Stimulated activated CD4-positive, alpha-beta T cell treated with anti-CD3 and anti-CD28 coated beads, Interleukin-4, amount 100 ng/mL, for 48 hours (primary cell): ENCODE measurements at places on chromosomes 4 and X.

DNA sequence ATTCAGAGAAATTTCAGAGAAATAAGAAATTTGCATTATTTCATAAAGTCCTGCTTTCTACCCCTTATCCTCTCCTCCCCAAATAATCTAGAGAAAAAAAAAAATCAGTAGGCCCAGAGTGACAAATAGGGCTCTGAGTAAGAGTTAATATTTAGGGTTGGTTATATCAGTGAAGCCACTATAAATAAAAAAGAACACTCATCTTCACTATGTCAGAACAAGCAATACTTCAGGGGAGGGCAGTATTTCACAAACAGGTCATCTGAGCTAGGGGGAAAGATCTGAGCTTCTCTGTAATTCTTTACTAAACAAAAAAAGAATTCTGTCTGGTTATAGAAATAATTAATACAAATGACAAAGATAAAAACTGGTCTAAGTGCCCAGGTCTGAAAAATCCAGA is 39.4 kb downstream of the PDE5A start:
- DNase-seq: no peak

DNA sequence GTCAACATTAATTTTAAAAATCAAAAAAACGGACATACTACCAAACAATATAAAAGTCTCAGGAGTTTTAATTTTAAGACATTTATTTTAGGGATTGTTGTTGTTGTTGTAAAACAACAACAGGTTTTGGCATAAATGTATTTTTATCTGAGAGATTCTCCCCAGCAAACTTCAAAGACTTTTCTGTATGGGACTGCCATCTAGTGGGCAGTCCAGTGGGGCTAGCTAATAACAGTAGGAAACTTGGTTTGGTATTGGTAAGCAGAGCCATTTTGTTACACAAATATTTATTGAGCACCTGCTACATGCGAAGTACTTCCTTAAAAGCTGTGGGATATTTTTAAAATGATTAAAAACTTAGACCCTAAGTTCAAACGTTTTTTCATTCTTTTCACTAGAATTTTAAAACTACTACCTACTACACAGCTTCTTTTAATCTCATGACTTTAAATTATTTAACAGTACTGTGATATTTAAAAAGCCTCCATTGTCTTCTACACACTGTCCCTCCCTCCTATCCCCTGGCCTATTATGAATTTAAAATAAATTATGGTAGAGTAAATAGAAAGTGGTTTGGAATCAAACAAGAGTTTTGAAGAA is 1028.4 kb upstream of the INTU start:
- DNase-seq: no peak

DNA sequence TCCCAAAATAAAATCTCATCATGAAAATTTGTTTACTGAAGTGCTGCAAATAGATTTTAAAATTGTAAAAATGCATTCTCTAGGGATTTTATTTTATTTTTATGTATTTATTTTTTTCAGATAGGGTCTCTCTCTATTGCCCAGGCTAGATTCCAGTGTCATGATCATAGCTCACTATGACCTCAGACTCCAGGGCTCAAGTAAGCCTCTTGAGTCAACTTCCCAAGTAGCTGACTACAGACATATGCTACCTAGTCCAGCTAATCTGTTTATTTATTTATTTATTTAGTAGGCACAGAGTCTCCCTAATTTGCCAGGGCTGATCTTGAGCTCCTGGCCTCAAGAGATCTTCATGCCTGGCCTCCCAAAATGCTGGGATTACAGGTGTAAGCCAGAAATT is 317.7 kb upstream of the ANXA10 start:
- no peak for DNase-seq

DNA sequence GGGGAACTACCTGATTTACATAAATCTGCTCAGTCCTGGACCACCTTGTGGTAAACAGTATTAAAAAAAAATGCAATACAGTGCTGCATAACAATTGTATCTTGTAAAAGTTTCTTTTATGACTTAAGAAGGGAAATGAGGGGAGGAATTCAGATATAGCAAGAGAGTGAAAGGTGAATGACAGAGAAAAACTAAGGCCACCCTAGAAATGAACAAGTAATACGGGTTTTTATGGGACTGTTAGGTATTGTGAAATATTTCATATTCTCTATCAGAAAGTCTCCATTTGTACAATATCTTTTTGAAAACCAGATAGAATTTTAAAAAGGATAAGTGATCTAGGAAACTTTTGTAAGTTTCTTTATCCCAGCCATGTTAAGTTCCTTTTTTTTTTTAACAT is 69.7 kb upstream of the NOCT start:
- no peak for DNase-seq

- no peak for DNase-seq
Observed at GRCh38 chrX:68232206-68232605, 201.1 kb downstream of the OPHN1 start.

- DNase-seq: no peak
Observed at GRCh38 chrX:132426695-132427281, 62.0 kb downstream of the MBNL3 start.

DNA sequence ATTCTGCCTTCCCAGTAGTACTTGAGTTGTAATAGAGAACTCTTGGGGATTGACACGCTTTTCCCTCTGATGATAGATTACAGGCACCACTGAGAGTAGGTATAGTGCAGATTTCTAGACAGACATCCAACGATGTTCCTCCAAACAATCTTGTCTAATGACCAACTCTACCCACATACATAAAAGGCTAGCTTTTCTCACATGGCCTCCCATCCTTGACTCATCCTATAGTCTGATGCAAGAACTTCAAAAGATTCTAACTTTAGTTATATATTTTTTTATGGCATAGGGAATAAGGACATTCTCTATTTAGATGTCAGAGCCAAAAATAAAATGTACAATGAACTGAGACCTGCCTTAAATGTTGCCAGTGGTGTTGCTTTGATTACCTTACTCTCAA is 60.9 kb downstream of the GLRA2 start:
- no peak for DNase-seq

- DNase-seq: no peak
Observed at GRCh38 chr4:128177498-128177897, 110.1 kb downstream of the PGRMC2 start.

DNA sequence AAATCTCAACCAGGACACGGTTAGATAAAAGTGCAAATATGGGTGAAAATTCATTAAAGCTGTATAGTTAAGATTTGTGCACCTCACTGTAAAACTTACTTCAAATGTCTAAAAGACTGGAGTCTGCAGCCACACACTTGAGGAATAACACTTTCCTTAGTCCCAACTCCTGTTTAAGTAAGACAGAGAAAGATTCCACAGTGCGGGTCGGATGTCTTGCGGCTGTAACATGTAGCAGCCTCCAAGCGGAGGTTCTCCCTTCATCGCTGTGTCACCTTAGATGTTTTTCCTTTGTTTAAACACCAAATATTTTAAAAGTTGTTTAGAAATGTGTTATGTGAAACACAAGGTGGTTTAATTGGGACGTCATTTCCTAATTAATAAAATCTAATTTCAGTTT is 905 bp upstream of the MAEA start:
- DNase-seq: no peak

- peak; percentile 6 for DNase-seq
Observed at GRCh38 chrX:152637649-152638442, at the start of gene GABRQ. Gene GABRQ (plus strand): TSS chrX:152637895. CDS start chrX:152638203, 308 bp downstream.

GRCh38 chr4:118361192-118361591 is 8.4 kb upstream of the PRSS12 start:
- DNase-seq: no peak

GRCh38 chr4:67883902-67884301 is at the start of gene TMPRSS11D:
Gene TMPRSS11D (minus strand): TSS chr4:67884002. CDS start chr4:67883933, 69 bp downstream.
- no peak for DNase-seq

DNA sequence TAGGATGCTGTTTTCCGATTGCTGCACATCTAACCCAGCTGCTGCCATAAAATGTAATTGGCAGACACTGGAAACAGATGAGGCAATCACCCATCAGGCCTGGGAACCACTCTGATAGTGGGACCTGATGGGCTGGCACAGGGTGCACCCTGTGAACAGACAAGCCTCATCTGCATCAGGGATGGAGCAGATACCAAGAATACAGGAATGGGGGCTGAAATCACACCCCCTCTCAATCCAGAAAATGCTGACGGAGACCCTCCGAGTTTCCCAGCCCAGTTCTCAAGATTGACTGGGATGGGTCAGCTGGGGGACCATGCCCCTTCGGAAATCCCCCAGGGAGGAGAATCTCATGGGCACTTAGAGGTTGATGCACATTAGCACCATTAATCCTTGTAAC is 28.8 kb upstream of the PPP2R2C start:
- DNase-seq: no peak

GRCh38 chrX:11751261-11751660 is 6.8 kb upstream of the MSL3 start:
- no peak for DNase-seq

DNA sequence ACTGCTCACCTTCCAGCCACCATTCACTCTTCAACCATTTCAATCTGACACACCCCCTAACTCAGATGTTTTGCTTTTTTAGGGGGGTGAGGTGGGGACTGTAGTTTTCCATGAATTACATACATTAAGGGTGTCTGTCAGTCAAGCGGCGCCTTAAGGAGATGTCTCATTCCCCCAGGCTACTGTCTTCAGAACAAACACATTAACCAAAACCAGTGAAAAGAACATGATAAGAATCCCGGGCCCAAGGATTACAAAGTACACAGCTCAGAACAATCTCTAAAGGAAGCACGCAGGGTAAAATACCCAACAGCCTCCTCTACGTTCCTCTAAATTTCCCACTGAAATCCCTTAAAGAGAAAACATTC is 62.5 kb upstream of the IRF2 start:
- DNase-seq: no peak
